ENCODE measurements at places on chromosomes 1 and 21. TPM values are rescaled to one million over a fixed set of nuclear protein-coding genes. Genes with fewer than 3 reads are reported as not detected.
A peak's percentile ranks its signal among the peaks of the same experiment; 100 is the strongest.

GRCh38 chr1:35575416-35575958 is 2.4 kb downstream of the TFAP2E start:
- H3K27ac ChIP-seq: peak overlapping the region; percentile 6
- peaks cover 44% of the 10 kb centered on the region for H3K4me1 ChIP-seq
- peaks cover 37% of the 10 kb centered on the region for H3K27me3 ChIP-seq

DNA sequence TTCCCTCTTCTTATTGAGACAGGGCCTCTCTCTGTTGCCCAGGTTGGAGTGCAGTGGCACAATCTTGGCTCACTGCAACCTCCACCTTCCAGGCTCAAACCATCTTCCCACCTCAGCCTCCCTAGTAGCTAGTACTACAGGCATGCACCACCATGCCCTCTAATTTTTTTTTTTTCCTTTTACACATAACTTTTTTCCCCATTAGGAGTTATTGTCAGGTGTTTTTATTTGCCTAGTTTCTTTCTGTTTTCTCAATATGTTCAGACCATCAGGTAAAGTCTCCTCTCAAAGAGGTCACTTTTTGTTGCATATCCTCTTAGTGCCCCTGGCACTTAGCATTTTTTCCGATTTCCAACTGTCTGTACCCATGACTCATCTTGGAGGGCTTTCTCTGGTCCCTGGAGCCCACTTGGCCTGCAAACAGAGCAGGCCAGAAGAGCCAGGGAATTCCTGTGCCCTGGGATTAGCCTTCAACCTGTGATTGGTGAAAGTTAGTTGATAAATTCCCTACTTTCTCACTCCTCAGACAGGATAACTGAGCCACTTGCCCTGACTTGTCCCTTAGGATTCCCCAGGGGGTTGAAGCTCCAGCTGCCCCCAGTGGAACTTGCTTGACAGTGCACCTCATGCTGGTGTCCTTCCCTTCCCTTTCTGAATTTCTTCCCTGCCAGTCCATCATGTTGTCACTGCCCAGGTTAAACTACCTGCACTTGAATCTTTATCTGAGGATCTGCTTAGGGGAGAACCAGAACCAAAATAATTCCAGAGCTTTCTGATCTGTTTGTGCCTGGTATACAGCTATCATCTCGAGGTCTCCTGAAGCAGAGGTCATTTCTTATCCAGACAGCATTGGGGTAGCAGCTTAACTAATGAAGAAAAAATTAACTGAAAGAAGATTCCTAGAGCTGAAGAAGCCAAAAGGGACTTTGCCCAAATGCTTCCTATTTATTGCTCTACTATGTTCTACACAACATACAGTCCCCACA is 2.4 kb downstream of the NTPCR start:
- H3K27ac ChIP-seq: no peak overlapping the region
- peaks cover 14% of the 10 kb centered on the region for H3K4me1 ChIP-seq
- no peaks in the 10 kb centered on the region for H3K27me3 ChIP-seq
- peaks cover 13% of the 10 kb centered on the region for H3K36me3 ChIP-seq
- no peak overlapping the region for H3K4me3 ChIP-seq

DNA sequence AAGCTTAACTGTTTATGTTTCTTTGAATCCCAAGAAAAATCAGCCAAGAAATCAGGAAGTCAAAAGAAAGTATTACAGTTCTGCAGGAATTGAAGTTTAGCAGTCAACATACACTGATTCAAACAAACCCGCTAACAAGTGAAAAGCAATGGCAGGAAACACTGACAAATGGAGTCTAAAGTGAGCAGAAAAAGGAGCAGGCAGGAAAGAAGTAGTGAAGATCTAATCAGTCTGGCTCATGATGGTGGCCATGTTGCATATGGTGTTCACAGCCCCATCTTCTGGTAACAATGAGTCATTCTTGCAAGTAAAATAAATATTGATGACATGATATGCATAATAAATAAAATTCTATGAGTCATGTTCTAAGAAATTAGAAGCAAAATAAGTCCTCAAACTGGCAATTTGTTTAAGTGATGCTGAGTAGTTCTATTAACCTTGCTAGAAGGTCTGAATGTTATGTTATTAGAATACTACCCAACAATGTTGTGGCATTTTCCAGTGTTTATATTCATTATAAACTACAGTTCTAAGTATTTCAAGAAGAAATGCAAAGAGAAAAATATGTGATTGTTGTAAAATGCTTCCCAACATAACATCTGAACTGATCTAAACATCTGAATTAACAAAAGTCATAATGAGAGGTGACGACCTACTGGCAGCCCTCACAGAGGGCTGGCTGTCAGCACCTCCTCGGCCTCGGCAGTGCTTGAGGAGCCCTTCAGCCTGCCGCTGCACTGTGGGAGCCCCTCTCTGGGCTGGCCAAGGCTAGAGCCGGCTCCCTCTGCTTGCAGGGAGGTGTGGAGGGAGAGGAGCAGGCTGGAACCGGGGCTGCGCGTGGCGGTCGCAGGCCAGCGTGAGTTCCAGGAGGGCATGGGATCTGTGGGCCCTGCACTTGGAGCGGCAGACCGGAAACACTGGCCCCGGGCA is 5.7 kb upstream of the ACBD6 start:
- no peaks in the 10 kb centered on the region for H3K36me3 ChIP-seq
- H3K4me3 ChIP-seq: no peak overlapping the region
- H3K27me3 ChIP-seq: no peaks in the 10 kb centered on the region
- DNase-seq: no peak
- no peak overlapping the region for H3K27ac ChIP-seq
- H3K4me1 ChIP-seq: peaks cover 6% of the 10 kb centered on the region

DNA sequence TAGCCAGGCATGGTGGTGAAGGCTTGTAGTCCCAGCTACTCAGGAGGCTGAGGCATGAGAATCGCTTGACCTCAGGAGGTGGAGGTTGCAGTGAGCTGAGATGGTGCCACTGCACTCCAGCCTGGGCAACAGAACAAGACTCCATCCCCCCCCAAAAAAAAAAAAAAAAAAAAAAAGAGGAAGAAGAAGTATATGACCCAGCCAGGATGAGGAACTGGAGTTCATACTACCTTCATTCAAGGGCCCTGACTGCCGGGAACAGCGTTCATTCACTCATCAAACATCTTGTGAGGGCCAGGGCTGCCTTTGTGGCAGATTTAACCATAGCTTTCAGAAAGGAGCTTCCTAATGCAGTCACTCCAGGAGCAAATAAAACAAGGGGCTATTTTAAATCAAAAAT is 127.6 kb downstream of the MRPS6 start:
- H3K27ac ChIP-seq: peak overlapping the region; percentile 65
- no peaks in the 10 kb centered on the region for H3K36me3 ChIP-seq
- H3K27me3 ChIP-seq: no peaks in the 10 kb centered on the region
- peaks cover 31% of the 10 kb centered on the region for H3K4me1 ChIP-seq

GRCh38 chr1:204446413-204447111 is 34.9 kb upstream of the PPP1R15B start:
- no peak overlapping the region for H3K4me3 ChIP-seq
- H3K27me3 ChIP-seq: no peaks in the 10 kb centered on the region
- H3K4me1 ChIP-seq: peaks cover 44% of the 10 kb centered on the region
- H3K27ac ChIP-seq: no peak overlapping the region

DNA sequence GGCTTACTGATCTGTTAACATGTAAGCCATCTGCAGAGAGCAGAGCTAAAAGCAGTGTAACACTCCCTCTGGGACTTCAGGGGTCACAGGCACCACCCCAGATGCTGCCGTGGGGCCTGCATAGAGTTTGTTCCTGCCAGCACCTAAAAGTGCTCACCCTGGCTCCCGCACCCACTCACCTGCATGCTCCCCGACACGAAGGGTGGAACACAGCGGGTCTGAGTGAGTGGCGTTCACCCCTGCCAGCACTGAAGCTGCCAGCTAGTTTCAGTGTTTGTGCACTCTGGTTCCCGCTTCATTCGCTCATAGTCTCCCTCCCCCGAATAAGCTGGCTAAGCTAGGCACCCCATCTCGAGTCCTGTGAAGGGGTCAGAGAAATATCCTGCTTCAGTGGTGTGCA is 1681.0 kb downstream of the NCAM2 start:
- DNase-seq: no peak
- H3K27me3 ChIP-seq: no peaks in the 10 kb centered on the region
- no peak overlapping the region for H3K27ac ChIP-seq
- H3K36me3 ChIP-seq: no peaks in the 10 kb centered on the region
- no peaks in the 10 kb centered on the region for H3K4me1 ChIP-seq

- H3K36me3 ChIP-seq: no peaks in the 10 kb centered on the region
- H3K4me3 ChIP-seq: no peak overlapping the region
- no peak overlapping the region for H3K27ac ChIP-seq
- H3K4me1 ChIP-seq: no peaks in the 10 kb centered on the region
Observed at GRCh38 chr1:70117046-70117445, 88.3 kb downstream of the LRRC40 start.

- peak overlapping the region; percentile 85 for H3K4me3 ChIP-seq
- no peaks in the 10 kb centered on the region for H3K27me3 ChIP-seq
- H3K4me1 ChIP-seq: peaks cover 36% of the 10 kb centered on the region
- peak; percentile 56 for DNase-seq
- H3K27ac ChIP-seq: peak overlapping the region; percentile 95
Observed at GRCh38 chr1:171740987-171741871, 636 bp downstream of the VAMP4 start.

- peak overlapping the region; percentile 76 for H3K27ac ChIP-seq
- H3K4me3 ChIP-seq: no peak overlapping the region
- DNase-seq: no peak
Observed at GRCh38 chr1:92805216-92805615, 20.3 kb upstream of the EVI5 start.

Gene FAM3B
- total RNA-seq: 4.8 TPM

Gene RIIAD1
- not detected for total RNA-seq

Gene CLSTN1
- total RNA-seq: 72.3 TPM

Gene GJB4
- 0.12 TPM for total RNA-seq

Gene ARHGEF16
- total RNA-seq: 10.6 TPM

Gene CHIT1
- total RNA-seq: 225 TPM

Gene KIRREL1
- total RNA-seq: 26.9 TPM
